ENCODE measurements at places on chromosomes 4 and X.

GRCh38 chr4:136939781-136940180, 592.5 kb downstream of the PCDH18 start:
- DNase-seq: no peak

DNA sequence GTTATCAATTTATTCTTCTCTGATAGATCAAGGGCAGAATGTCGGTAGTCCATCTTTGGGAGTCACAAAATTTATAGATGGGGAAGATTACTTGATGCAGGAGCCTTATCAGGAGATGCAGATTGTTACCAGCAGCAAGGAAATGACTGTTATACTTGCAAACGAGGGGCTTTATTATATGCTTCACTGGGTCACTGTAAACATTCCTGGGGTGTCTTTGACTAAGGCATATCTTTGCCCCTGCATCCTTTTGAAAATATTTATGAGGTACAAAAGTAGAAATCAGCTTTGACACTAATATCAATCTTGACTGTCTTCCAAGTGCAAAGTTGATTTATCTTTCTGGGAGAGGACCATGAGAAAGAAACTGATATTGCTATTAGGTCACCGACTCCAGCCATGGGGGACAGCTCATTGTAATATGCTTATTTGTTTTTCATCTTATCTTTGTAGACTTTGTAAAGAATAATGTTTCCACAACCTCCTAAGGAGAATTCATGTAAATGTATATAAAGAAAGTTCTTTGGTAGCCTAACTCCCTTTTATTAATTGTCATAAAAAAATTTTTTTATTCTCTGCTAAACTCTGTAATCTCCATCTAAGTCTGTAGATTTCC, 177.3 kb upstream of the EMCN start:
- DNase-seq: no peak

DNA sequence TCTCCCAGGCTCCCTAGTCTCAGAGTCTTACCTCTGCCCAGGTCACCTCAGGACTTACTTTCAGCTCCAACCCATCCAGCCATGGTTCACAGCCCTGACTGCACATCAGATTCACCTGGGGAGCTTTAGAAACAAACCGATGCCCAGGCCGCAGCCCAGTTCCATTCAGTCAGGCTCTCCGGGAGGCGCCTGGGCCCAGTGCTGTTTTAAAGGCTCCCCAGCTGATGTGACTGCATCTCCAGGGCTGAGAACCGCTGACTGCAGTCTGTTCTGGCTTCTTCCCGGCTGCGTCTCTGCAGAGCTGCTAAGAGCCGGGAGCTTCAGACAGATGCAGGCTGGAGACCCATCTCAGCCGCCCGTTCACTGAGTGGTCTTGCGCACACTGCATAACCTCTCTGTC, 44.4 kb upstream of the LGI2 start:
- no peak for DNase-seq

DNA sequence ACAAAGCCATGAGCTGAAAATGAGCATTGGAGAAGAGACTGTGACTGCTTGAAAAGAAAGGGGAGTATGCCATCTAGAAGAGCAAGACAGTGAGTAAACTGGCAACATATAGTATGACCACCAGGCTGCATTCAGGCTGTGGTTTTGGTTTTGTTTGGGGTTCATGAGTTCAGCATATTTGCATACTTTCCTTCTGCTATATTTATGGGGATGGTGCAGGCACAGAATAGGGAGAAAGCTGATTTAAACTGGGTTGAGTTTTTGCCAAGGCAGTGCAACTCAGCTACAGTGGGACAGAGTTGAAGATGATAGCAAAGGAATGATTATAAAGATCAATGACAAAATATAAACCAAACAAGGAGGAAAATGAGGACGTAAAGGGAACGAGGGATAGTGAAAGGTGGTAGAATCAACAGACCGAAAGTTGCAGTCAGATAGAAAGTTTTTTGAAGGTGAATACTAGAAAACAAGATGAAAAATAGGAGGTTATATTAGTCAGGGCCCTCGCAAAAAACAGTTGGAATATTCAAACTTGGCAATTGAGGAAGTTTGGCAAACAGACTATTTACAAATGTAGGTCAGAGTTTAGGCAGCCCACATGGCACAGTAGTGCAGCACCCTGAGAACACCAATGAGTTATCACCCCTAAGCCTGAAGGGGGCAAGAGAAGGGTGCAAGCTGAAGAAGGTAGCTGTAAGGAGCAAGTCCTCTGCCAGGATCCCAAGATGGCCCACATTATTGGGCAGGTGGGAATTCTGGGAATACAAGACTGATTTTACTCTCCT, 114.8 kb upstream of the MAP9 start:
- DNase-seq: no peak

DNA sequence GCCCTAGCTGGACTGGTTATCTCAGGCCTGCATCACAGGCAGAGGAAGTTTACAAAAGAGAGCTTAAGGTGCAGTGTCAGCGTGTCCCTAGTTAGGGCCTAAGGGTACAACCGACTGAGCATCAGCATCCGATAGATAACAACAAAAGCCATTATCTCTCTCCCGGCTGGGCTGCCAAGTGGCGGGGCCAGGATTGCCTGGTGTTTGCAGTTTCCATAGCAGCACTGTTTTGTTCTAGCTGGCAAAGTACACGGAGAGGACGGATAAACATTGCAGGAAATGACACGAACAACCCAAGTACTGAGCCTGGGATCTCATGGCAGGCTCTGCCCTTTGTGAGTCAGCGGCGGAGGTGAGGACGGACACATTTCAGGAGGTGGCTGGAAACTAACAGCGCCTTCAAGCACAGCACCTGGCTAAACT, 104.7 kb upstream of the NOCT start:
- DNase-seq: no peak

DNA sequence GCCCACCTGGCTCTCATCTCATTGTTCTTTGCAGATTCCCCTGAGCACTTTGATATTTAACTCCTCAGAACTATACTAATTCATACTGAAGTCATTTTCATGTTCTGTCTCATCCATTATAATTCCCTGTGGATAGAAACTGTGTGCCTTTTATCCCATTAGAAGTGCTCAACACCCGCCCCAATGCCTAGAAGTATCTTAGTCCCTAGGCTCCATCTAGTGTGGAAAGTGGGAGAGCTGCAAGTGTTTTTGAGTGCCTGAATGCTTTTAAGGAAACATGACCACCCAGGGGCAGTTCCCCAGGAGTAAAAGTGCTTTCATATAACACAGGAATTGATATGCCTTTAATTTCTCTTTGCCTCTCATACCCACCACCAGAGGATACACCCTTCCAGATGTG, 117.0 kb downstream of the CHRDL1 start:
- DNase-seq: no peak

DNA sequence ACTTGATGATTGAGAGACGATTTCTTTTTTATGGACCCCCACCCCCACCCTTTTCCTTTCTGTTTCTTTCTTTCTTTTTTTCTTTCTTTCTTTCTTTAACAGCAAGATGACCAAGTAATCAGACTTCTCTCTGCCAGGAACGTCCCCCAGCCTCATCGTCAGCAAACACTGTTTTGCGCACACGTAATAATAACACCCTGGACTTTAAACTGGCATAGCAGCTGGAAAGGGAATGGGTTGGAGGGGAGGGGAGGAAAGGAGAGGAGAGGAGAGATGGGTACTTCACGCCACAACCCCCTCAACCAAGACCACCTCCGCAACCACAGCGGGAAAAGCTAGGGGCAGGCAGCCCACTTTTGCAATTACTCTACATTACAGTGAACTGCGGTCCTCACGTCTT, 1.1 kb downstream of the GABRA2 start:
- no peak for DNase-seq

DNA sequence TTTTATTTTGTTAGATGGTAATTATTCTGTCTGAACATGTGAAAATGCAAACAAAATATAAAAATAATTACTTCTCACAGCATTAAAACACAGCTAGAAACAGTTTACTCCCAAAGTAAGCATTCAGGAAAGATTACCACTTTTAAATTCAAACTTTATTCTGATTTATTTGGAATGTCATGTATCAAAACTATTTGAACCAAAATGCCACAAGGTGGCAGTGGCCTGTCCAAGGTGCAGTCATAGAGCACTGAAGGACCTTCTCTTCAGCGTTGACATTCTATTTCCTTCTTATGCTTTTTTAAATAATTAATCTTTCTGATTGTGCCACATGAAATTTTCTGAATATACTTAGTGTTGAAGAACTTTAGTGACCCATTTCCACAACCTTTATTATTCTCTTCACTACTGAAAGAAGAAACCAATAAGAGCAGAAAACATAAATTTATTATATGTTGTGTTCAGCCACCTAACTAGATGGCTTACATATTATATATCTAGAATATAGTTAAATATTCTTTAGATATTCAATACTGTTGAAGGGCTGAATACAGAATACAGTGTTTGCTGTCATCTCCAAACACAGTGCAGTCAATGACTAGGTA, 283.6 kb downstream of the CFAP299 start:
- DNase-seq: no peak

DNA sequence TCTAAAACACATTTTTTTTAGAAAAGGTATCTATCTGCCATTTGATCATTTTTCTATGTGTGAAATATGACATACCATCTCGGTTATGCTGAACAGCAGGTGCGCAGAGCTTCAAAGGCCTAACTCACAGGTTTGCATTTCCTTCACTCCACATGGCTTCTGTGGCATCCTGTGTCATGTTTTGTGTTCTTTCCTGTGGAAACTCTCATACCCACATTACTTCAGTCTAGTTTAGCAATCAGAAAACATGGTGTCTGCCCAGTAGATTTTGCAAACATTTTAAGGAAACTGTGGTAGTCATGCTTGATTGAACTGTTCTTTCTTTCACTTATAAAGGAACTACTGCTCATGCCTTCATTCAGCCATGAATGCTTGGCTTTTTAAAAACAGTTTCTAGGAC, 11.3 kb upstream of the ARAP2 start:
- peak; percentile 18 for DNase-seq

- DNase-seq: no peak
These were observed 10.9 kb downstream of the LRBA start for GRCh38 chr4:151004222-151004621.

DNA sequence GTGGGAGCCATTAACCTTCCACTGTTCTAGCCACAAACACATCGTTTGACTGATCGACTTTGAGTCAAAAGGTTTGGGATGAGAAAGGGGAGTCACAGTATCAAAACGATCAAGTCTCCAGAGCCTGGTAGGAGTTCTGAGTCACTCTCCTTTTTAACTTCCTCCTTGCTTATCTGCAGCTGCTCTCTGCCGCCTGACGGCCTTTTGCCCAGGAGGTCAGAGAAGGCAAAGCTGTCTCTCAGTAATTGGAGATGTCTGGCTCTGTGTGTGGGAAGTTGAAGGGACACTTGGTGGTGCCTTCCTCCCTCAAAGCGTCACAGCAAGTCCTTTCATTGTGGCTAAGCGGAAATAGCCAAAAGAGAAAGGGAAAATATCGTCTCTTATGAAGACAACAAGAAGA, 63.1 kb downstream of the ANOS1 start:
- DNase-seq: no peak

- DNase-seq: no peak
These were observed 14.4 kb downstream of the ALG13 start for GRCh38 chrX:111695297-111695880.

DNA sequence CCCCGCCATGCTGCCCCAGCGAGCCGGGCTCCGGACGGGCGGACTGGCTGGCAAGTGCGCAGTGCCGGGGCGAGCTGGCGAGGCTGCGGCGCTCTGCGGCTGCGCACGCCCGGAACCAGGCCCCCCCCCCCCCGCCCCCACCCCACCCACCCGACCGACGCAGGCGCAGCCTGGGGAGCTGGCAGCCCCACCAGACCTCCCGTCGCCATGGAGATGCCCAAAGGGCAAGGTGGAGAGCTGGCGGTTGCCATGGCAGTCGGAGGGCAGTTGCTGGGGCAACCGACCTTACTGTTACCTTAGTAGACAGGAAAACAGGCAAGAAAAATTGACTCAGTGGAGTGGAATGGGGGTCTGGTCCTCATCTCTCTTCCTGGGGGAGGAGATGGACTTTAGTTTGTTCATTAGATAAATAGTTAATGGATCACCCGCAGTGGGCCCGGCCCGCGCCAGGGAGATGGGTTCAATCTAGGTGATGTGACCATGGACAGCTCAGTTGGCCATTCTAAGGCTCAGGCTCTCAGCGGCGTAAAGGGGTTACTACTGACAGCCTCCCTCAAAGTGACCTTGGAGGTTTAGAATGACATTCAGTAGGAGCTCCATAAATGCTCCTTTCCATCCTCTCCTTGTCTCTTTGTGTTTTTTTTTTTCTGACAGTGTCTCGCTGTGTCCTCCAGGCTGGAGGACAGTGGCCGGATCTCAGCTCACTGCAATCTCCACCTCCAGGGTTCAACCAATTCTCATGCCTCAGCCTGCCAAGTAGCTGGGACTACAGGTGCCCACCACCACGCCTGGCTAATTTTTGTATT, at the start of gene PCSK1N:
PCSK1N (minus strand) TSS at position 87 of the 806 bp plus-strand sequence; CDS start at position 9, 78 bp downstream.
- DNase-seq: no peak

DNA sequence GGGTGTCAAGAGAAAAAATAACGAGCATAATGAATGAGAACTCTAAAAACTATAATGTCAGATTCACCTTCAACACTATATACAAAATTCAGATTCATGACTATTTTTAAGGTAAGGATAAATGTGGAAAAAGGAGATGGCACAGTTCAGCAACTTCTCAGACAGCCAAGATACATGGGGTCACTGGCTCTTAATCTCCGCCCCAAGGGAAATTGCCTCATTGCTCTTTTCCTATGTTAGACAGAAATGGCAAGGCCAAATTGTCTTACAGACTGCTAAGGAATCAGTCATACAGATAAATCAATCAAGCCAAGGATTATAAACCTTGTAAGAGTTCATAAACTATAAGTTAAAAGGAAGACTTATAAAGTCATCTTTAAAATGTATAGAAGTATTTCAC, 183.4 kb downstream of the OPHN1 start:
- DNase-seq: no peak

DNA sequence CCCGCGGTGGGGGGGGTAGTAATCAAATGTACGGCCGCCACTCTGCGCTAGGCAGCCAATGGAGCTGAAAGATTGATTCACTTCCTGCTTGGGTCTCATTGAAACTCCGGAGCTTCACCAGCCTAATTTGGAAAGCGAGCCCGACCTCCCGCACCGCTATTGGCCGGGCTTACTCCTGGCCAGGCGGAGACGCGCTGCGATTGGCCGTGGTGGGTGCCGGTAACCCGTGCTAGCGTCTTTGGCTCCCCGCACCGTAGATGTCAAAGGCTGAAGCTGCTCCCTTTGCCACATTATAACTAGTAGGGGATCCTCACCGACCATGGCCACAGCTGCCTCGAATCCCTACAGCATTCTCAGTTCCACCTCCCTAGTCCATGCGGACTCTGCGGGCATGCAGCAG, at the start of gene POU3F4:
POU3F4 (plus strand) TSS at position 285 of the 400 bp plus-strand sequence; CDS start at position 320, 35 bp downstream.
- no peak for DNase-seq

DNA sequence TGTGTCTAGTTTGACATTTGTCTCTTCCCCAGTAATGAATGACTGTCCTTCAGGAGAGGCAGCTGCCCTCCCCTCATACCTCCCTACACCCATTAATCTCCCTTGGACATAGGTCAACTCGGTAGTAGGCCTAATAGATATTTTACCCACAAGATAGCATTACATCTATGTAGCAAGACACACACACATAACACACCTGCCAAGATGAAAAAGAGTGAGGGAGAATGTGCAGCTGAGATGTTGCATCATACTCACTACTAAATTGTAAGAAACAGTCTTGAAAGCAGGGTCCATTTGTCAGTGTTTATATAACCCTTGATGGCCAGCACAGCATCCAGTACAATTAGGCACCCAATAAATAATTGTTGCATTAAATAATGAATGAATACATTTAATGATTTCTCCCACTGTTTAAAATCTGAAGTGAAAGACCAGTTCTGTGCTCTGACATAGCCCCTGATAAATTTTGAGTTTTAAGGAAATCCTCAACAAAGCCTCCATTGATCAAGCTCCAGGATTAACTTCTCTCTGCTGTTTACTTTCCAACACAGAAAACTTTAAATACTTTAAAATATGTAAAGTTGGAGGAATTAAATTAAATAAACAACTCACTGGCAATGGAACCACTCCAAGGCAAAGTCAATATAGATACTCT, 440.8 kb upstream of the RASGEF1B start:
- DNase-seq: no peak

All from stimulated activated CD4-positive, alpha-beta T cell treated with anti-CD3 and anti-CD28 coated beads, Interleukin-1b, Interleukin-23, amount 100 ng/mL, for 1 hour (primary cell).